ENCODE measurements at places on chromosomes 4 and X.

DNA sequence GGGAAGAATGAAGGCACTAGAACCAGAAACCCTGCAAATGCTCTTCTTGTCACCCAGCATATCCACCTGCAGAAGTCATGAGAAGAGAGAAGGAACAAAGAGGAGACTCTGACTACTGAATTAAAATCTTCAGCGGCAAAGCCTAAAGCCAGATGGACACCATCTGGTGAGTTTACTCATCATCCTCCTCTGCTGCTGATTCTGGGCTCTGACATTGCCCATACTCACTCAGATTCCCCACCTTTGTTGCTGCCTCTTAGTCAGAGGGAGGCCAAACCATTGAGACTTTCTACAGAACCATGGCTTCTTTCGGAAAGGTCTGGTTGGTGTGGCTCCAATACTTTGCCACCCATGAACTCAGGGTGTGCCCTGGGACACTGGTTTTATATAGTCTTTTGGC, 181.7 kb downstream of the AR start:
- no peak for DNase-seq

GRCh38 chr4:6205973-6206372, 5.6 kb upstream of the JAKMIP1 start:
- no peak for DNase-seq

DNA sequence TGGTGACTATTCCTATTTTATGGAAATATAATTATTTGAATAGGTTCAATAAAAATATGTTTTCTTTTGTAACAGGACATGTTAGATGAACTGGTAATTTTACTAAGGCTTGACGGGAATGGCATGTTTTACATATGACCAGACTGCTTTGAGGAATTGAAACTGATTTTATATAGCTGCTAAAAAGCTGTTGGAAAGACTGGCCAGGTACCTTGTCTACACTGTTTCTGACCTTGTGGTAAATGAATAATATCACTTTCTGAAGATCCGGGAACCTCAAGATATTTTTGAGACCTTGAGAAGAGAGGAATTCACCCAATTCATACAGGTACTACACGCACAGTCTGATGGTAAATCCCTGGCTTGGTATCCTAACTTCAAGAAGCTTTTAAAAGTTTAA, 42.1 kb upstream of the USP46 start:
- DNase-seq = no peak

DNA sequence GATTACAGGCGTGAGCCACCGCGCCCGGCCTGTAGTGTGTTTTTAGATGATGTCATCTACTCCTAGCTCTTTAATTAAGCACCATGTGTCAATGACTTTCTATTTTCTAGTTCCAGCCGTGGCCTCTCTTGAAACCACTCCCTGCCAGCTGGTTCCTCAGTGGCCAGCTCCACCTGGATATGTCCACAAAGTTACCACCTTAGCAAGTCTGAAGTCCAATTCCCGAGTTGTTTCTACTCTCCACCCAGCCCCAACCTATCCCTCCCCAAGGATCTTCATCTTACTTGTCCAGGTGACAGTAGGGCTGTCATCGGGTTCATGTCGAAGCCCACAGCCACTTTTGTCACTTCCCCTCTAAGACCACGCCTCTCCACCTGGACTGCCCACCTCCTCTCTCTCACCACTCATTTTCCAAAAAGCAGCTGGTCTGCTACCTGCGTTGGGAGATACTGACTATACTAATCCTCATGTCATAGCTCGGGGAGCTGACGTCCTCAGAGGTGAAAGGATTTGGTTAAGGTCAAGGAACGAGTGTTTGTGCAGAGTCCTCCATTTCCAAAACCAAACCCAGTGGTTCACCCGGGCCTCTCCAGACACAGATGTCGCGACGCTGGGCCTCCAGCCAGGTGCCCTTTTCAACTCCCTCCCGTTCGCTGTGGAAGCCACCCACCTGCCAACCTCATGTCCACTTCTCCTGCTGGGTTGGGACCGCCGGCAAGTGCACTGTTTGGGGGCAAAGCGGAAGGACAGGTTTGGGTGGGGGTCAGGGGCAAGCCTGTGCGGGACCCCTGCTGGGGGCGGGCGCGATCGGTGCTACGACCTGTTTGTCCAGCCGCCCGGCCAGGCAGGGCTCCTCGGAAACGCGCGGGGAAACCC, 704 bp downstream of the FAM3A start:
- no peak for DNase-seq

- no peak for DNase-seq
Measured at GRCh38 chr4:158125310-158125709, 47.5 kb downstream of the GASK1B start.

All from cerebellar nuclear complex (tissue), 1 donor.